ENCODE measurements at places on chromosomes 5 and 9.
A peak's percentile ranks its signal among the peaks of the same experiment; 100 is the strongest.

DNA sequence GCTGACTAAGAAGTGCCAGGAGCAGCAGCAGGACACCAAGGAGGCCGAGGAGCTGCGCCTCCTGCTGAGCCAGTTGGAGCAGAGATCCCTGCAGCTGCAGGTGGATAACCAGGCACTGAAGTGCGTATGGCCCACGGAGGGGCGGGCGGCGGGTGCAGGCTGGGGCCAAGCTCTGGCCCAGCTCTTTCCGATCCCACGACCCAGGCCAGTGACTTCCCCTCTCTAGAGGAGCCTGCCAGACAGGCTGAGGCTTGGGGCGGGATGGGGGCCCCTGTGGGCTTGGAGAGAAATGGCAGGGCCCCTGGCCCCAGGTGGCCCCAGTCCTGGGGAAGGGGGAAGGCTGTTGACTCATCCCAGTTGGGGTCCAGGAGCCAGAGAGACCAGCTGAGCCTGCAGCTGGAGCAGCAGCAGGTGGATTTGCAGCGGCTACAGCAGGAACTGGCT lies 3.6 kb downstream of the PTRH1 start:
- no peak for DNase-seq

DNA sequence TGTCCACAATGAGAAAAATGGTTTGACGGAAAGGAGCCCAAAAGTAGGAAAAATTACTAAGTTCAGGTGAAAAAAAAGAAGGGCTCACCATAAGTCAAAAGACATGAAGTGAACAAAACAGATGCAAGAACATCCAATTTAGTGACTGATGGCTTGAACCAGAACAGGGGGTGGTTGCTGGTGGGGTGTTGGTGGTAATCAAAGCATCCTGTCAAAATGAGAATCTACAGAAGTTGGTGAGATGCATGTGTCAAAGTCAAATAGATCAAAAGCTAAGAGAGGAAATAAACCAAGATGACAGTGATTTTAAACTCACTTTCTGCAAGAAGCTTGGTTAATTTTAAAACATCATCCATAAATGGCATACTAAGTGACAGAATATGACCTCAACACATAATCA lies 117.4 kb downstream of the MLLT3 start:
- DNase-seq, result no peak

DNA sequence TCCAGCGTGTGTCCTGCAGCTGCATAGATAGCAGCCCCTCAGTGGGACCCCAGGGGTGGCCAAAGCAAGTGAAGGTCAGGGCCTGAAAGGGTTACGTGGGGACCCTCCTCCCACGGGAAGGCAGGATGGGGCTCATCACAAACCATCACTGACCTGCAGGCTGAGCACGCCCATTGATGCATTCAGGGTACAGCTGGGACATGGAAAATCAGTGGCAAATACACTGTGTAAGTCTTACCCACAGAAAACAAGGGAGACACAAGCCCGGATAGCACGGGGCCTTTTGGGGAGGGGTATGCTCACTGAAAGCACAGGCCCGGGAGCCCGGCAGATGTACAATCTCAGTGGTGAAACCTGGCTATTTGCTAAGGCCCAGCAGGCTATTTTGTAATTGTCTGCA lies 49.1 kb downstream of the SEMA4D start:
- DNase-seq, result no peak

DNA sequence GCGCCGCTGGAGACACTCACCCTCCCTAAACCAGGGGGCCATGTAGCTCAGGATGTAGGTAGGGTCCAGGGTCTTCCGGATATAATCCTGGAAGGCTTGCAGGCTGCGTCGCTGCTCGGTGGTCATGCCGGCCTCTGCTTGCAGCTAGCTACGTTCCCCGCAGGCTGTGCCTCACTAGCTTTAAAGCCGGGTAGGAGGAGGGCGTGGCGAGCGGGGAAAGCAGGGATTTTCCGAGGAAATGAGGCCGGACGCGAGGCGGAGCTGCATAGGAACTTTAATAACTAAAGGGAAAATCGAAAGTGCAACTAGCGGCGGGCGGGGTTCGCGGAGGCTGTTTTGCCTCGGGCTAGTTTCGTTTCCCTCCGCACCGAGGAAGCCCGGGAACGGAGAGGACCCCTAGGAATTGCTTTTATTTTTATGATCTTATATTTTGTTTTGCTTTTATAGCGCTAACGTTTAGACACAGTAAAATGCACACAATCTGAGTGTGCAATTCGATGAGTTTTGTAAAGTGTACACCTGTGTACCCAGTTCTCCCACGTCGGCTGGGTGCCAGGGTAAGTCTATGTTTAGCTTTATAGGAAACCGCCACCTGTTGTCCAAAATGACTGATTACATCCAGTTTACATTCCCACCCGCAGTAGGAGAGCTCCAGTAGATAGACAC lies at the start of gene RIGI:
Gene RIGI (minus strand): TSS at position 156 of the 666 bp plus-strand sequence. CDS start 30 bp downstream, at position 126.
- peak; percentile 59 for DNase-seq

DNA sequence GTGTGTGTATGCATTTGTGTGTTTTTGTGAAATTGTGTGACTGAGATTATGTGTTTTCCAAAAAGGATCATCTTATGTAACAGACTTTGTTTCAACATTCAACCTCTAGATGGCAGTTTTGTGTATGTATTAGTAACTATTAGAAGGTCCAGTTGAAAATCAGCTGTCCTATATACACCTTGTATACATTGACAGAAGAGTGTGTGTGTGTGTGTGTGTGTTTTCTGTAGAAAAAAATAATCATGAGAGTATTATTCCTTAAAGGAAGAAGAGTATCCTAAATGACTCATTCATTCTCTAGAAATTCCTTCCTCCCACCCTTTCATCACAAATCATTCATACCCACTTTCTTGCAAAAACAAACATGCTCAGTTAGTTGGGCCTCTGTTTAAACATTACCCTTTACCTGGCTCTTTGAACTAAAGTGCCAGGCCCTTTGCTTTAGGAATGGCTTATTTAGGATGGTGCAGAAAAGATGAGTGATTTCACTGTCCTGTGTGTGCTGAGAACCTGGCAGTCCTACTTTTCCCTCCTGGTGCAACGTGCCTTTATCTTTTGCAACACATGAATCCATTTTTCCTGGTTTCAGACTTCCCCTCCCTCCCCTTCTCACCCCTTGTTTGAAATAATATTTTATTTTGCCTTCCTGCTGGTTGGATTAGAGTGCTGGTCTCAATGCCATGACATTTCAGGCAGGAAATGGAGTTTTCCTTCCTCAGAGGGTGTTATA lies 152.2 kb downstream of the ARHGAP26 start:
- no peak for DNase-seq

GRCh38 chr5:71971862-71972261 lies 135.4 kb upstream of the MAP1B start:
- DNase-seq, result no peak

DNA sequence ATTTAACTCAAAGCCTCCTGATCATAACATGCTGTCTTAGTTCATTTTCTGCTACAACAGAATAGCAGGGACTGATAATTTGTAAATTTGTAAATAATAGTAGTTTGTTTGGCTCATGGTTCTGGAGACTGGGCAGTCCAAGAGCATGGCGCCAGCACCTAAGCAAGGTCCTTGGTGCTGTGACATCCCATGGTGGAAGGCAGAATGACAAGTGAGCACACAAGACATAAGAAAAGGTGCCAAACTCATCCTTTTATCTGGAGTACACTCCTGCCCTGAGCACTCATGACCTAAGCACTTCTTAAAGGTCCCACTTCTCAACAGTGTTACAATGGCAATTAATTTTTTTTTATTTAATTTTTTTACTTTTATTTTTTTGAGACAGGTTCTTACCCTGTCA lies 16.1 kb downstream of the UBE2B start:
- no peak for DNase-seq

DNA sequence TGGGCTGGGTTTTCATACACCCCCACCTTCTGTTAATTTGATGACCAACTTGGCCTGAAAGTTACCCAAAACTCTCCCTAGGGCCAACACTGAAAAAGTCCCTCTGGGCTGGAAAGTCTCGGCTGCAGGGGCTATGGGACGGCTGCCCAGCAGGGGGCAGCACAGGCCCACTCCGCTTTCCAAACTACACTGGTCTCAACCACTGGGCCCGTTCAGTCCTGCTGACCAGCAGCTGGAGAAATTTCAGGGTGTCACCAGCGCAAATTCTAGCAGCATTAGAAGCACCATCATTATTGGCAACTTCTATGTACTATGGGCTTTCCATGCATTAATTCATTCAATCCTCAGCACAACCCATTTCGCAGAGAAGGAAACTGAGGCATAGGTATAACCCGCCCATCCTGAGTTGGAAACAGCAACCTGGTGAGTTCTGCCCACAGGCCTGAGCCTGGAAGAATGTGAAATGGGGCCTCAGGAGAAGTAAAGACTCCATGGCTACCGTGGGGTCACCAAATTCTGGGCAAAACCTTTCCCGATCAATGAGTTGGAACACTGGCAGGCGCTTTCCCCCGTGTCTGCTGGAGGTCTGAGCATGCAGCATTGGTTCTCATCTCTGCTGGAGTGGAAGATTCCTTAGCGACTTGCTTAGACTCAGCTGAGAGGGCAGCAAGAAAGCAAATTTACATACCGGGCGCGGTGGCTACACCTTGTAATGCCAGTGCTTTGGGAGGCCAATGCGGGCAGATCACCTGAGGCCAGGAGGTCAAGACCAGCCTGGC lies 9.7 kb downstream of the ORM2 start:
- no peak for DNase-seq

DNA sequence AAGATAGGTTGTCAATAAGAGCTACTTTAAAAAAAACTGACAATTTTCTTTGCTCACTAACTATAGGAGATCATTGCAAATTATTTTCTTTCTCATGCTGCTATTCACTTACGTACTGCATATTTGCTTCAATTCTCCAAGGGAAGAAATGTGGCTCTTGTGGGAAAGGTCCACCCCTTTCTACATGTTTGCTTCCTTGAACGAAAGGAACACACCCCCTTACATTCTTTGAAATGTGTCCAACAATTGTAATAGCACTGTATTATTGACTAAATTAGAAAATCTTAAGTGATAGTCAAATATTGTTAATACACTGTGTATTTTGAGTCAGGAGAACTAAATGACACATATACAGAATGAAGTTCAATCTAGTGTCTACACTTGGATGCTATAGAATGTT lies 5.2 kb downstream of the MEF2C start:
- DNase-seq, result no peak

DNA sequence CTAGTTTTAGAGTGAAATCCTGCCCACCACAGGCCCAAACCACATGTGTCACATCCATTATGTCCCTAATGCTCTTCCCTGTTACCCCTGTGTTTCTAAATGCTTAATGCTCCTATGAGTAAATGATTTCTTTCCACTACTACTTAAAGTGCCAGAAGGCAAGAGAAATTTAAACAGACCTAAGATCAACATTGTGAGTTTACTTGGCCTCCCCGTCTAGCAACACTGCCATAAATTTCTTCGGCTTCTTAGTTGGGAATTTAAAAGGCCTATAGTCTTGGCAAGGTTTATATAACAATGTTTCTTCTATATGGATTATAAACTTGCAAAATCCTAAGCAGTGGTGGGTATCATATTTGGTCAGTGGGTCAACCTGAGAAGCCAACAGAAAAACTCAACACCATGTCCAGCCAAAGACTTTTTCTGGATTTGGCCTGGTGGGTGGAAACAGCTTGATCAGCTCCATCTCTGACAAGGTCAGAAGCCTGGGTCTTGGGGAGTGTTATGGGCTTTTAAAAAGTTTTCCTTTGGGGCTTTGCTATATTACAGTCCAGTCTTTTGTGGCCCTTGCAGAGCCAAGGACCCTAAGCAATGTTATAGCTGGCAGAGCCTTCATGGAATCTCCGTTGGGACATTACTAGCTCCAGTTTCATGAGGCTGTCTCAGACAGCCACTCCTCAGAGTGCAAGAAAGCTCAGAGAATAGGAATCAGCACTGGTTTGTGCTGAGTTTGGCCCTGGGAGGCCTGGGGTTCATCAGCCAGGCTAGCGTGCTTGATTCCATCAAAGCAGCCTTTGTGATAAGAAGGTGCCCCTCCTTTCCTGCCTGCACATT lies 119.8 kb downstream of the PRDM6 start:
- no peak for DNase-seq

DNA sequence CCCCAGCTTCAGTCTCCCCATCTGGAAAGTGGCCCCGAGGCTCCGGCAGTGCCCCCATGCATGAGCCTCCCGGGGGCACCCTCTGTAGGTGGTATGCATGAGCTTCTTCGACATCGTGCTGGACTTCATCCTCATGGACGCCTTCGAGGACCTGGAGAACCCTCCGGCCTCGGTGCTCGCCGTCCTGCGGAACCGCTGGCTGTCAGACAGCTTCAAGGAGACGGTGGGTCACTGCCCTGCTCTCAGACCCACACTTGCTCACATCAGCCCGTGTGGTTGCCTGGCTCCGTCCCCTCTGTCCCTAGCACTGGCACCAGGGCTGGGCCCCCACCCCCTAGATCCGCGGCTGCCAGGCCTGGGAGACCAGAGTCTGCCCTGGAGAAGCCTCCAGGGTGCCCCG lies 12.8 kb upstream of the DOLPP1 start:
- DNase-seq, result no peak

- no peak for DNase-seq
These were observed 298.5 kb upstream of the MSX2 start for GRCh38 chr5:174425964-174426290.

DNA sequence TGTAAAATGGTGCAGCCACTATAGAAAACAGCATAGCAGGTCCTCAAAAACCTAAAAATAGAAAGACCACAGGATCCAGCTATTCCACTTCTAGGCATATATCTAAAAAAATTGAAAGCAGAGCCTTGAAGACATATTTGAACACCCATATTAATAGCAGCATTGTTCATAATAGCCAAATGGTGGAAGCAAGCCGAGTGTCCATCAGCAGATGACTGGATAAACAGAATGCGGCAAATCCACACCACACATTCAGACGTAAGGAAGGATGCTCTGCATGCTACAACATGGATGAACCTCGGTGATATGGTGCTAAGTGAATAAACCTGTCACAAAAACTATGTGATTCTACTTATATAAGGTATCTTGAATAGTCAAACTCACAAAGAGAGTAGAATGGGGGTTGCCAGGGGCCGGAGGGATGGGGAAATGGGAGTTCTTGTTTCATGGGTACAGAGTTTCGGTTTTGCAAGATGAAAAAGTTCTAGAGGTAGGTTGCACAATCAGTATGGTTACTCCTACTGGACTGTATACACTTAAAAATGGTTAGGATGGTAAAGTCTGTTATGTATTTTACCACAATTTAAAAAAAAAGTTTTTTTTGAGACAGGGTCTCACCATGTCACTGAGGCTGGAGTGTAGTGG lies 17.1 kb upstream of the HSD17B3 start:
- no peak for DNase-seq

GRCh38 chr5:180718810-180719453 lies 20.9 kb downstream of the OR2Y1 start:
- peak; percentile 6 for DNase-seq

- no peak for DNase-seq
These were observed 13.2 kb downstream of the MRPL41 start for GRCh38 chr9:137564817-137565411.

DNA sequence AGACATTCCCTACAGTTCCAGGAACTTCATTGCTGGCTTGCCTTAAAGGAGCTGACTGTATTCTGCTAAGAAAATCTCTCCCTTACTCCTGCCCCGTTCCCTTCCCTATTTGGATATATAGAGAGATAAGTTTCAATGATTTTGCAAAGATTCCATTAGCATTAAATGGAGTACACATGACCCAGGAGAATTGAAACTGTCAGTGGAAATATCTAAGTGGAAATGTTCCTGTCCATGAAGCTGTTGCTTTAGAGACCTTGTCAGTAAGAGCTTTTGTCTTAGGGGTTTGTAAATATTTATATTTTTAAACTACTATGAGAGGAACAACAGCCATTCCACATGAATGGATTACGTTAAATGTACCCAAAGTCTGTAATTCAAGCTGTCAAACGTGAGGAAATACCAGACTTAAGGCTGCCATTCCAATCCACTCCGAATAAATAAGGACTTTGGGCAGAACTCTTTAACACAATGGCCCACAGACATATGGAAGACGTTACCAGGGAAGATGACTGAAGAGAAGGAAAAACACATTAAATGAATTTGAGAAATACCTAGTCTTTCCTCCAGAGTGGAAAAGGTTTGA lies 387.1 kb upstream of the PAPPA start:
- no peak for DNase-seq
